ENCODE measurements at places on chromosomes 6 and 20.

GRCh38 chr6:53692172-53692571, 26.6 kb upstream of the KLHL31 start:
- DNase-seq = no peak

- no peak for DNase-seq
These were observed 31.9 kb downstream of the CHMP4B start for GRCh38 chr20:33843050-33843449.

GRCh38 chr20:51193066-51193772, 170.3 kb upstream of the KCNG1 start:
- no peak for DNase-seq

DNA sequence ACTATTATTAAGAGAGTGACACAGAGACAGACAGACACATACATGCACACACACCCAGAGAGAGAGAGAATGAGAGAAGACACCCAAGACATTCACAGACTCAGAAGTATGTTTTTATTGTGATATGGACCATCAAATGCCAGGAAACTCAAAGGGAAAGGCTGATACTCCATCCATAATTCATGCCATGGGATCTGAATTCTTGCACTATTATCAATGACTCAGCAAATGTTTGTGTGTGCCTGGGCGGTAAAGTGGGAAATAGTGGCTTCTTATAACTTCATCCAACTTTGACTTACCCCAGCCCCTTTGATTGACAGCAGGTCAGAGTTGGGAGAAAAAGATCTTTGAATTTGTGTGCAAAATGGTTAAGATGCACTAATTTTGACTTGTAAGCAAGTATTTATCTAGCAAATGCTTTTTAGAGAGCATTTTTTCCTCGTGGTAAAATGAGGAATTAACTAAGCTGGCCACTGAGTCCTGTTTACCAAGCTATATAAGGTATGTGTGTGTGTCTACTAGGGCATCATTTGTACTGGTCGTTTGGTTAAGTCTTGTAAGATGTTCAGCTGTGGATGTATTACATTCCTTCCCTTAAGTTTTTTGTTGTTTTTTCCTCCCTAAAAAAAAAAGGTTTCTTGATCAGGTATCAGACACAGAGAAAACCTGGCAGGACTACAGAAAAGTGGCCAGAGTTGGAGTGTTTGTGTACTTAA, 3.0 kb upstream of the CCN2 start:
- no peak for DNase-seq

DNA sequence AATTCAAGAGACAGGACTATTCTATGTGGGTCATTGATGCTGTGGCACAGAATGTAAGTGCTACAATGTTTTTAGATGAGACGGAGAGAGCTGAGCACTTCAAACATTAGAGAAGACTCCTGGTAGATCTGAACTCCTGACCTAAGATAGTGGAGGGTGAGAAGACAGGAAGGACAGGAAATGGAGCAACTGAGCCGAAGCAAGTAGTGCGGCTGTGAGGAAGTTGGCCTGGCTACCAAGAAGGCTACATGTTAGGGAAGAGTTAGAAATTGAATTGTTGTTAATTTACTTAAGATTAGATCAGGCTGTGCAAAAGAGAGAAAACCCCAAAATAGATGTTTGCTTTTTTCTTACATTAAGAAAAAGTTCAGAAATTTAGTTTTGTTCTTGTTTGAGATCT, 14.4 kb upstream of the MLIP start:
- DNase-seq = no peak

DNA sequence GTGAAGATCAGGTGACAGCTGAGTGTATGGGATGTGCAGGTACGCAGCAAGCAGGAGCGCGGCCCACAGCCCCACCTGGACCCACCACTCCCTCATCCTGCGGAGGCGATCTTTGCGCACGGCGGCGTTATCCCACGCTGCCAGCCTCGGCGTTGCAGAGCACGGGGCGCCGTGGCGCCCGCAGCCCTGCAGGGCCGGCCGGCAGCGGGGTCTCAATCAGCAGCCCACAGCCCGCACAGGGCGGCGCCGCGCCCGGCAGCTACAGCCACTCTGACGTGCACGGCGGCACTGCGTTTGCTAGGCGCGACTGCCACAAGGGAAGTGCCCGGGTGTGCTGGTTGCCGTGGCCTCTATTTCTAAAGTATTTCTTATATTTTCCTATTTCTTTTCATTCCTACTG, 46.9 kb downstream of the LAMA2 start:
- no peak for DNase-seq

- no peak for DNase-seq
These were observed at the start of gene HIVEP1 for GRCh38 chr6:12012038-12012557. Gene HIVEP1 (plus strand): TSS chr6:12012312. CDS start chr6:12015629, 3,317 bp downstream.

DNA sequence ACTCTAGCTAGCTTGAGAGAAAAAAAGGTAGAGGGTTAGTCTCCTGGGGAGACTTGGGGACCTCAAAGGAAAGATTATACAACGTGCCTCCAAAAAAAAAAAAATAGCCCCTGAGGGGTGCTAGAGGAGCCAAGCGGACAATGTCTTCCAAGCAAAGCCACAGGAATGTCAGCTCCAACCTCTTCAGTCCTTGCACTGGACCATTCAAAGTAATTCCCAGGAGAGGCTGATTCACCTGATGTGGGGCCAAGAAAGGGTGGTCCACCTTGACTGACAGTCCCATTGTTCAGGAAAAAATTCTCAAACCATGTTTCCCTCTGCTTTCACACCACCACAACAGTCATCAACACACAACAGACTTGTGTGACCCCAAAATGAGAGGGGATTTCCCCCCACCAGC, 30.7 kb downstream of the ASIP start:
- no peak for DNase-seq

GRCh38 chr6:116265041-116265829, 11.4 kb upstream of the TSPYL4 start:
- no peak for DNase-seq

DNA sequence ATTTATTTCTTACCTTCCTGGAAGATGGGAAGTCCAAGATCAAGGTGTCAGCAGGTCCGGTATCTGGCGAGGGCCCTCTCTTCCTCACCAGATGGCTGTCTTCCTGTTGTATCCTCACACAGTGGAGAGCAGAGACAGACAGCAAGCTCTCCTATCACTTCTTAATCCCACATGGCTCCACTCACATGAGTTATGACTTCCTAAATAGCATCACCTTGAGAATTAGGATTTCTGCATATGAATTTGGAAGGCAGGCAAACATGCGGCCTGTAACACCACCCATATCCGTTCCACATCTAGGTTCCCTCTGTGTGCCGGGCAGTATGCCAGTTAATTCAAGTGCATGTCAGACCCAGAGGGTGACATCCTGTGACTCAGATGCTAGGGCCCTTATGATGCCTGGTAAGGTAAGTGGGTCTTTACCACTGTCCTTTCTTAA, 2.1 kb downstream of the RAET1E start:
- DNase-seq = no peak

DNA sequence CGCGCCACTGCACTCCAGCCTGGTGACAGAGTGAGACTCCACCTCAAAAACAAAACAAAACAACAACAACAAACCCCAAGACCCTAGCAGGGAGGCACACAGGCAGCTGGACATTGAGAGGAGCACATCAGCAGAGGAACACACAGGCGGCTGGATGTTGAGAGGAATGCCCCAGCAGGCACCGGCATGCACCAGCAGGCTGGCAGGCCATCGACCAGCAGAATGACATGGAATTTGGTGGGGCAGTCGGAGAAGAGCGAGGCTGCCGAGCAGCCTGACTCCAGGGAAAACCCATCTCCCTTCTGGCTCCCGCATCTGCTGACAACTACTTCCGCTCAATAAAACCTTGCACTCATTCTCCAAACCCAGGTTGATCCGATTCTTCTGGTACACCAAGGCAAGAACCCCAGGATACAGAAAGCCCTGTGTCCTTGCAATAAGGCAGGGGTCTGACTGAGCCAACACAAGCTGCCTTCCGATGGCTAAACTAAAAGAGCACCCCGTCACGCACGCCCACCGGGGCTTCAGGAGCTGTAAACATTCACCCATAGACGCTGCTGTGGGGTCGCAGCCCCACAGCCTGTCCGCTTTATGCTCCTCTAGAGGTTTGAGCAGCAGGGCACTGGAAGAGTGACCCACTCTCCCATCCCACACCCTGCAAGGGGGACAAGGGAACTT, 60.2 kb downstream of the SLC22A23 start:
- no peak for DNase-seq

DNA sequence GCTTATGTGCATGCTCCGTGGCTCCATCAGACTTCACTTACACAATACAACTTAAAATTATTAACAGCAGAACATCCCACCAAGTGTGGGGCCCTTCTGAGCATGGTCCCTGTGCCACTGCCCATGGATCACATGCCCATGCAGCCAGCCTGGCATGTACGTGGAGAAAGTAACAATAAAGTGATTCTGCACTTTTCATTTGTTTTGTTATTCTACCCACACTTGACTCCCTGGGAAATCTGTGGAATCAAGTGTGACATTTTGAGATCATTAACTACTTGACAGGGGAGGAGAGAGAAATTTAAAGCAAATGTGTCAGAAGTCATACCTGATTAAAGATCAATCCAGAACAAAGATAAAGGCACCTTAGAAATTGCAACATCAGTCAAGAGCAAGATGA, 112.0 kb downstream of the ISM1 start:
- no peak for DNase-seq

DNA sequence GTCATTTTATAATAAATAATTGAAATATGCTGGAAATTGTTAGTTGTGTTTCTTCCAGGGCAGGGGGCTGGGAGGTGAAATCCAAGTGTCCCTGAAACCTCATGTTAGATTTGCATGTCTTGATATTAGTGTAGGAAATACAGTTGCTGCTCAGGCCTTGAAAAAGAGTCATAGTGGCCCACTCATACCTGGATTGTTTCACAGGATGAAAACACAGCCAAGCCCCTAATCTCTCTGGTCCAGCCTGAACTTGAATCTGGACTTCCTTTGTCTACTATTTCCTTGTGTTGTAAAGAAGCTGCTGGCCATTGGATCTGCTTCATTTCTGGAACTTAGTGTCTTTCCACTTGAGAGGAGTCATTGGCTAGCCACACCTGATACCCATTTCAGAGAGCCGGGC, 108.8 kb upstream of the JARID2 start:
- no peak for DNase-seq

GRCh38 chr20:22466447-22467171, 117.8 kb downstream of the FOXA2 start:
- DNase-seq = no peak

DNA sequence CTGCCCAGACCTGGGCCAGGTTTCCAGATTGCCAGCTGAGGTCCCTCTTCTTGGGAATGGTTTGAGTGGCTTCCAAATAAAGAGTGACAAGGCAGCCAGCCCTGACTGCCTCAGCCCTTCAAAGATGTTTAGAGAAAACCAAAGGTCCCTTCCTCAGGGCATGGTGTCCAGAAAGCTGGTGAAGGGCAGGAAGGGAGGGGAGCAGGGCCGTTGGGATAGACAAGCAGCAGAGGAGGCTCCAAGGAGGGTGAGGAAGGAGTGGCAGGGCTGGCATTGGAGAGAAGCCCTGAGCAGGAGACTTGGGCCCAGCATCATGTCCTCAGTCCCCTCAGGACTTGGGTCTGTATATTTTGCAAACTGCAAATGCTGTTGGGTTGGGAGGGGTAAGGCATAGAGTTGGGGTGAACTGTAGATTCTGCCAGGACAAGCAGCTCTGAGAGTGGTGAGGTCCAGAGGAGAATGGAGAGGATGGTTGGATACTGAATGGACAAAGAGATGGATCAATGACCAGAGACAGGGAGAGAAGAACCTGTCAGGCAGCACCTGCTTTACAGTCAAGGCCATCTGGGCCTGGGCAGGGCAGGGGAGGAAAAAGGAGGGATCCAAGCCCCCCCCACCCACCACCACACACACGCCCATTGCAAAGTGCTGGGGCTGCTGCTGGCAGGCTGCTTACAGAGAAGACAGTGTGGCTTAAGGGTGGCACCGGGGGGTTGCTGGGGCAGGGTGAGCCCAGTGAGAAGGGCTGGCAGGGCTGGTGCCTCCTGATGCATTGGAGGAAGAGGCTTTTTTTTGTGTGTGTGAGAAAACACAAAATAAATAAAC, 5.5 kb upstream of the DSN1 start:
- DNase-seq = no peak

- no peak for DNase-seq
These were observed 93.3 kb downstream of the SESN1 start for GRCh38 chr6:109001291-109001894.

DNA sequence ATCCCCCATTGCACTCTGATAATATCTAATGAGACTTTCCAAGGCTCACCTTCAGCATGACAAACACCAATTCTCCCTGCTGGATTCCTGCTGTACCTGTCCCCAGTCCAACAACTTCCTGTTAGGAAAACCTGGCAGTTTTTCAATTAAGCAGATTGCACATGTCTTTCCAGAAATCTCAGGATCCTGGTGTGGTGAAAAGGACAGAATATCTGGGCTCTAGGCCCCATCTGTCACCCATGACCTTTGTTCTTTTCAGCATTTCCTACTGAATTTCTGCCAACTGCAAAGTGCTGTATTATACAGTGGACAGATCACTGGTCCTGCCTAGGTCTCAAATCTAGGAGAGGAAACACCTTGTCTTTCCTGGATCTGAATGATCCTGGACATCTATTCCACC, 27.7 kb upstream of the DTNBP1 start:
- no peak for DNase-seq

- no peak for DNase-seq
These were observed 89.1 kb upstream of the PHACTR3 start for GRCh38 chr20:59515013-59515905.

DNA sequence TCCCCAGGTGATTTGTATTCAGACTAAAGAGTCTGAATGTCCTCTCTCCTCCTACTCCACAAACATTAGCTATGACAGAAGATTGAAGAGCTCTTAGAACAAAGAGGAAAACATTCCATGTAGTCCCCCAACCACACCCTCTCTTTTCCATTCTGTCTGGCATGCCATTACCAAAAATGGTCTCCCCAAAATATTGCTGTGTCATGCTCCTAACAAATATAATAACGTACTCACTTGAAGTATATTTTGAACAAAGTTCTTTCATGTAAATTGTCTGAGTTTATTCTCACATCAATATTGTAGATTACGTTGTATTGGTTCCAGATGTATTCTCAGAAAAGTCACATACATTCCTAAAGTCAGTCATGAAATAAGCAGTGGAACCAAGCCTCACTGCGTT, 467.3 kb upstream of the IRAK1BP1 start:
- no peak for DNase-seq
